Subcutaneous preadipocyte (primary cell): ENCODE measurements at places on chromosomes 7 and 10. TPM values are rescaled to one million over a fixed set of nuclear protein-coding genes. Genes with fewer than 3 reads are reported as not detected.

The CTNNA3 gene
- total RNA-seq: under 0.01 TPM in 1 of 2 replicates, not detected in the other

The FRMD4A gene
- total RNA-seq: 12.1 and 33.2 TPM in 2 replicates

The THSD7A gene
- total RNA-seq: under 0.01 TPM in 2 replicates

The SLC26A5 gene
- total RNA-seq: not detected in 2 replicates

The NME8 gene
- not detected in 2 replicates for total RNA-seq

The HOXA13 gene
- total RNA-seq: 0.20 and 0.37 TPM in 2 replicates

The GSTO2 gene
- 0.73 and 0.98 TPM in 2 replicates for total RNA-seq

The SAP25 gene
- 0.20 TPM in 1 of 2 replicates, not detected in the other for total RNA-seq

The PON1 gene
- total RNA-seq: not detected in 2 replicates

The CBX3 gene
- total RNA-seq: 110 and 125 TPM in 2 replicates

The TAS2R5 gene
- total RNA-seq: 0.59 and 1.5 TPM in 2 replicates

The OR2A7 gene
- total RNA-seq: 0.20 and 1.1 TPM in 2 replicates

The MYH16 gene
- total RNA-seq: not detected in 2 replicates
